ENCODE measurements at places on chromosomes 12 and 14.

GRCh38 chr12:122137229-122137628, 36.8 kb downstream of the IL31 start:
- DNase-seq, result no peak

- peak; percentile 24 for DNase-seq
Measured at GRCh38 chr14:88166616-88167015, 156.5 kb downstream of the KCNK10 start.

DNA sequence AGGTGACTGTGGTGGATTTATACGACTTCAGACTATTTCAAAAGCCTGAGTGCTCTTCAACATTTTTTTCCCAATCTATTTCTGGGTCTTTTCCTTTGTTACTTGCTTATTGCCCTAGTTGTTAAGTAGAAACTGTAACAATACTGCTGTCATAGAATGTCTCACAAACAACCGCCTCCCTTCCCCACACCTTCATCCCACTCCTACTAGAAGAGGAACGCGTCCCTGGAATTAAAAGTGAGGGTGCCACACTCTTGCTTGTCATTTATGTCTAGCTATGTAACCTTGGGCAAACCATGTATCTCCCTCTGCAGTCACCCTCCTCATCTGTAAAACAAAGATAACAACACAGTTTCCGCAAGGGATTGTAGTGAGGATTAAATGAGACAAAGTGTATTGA, 8.6 kb downstream of the BRAP start:
- no peak for DNase-seq

- peak; percentile 65 for DNase-seq
Measured at GRCh38 chr12:18864900-18865561, 127.1 kb downstream of the CAPZA3 start.
